ENCODE measurements at places on chromosomes 7 and 10.

DNA sequence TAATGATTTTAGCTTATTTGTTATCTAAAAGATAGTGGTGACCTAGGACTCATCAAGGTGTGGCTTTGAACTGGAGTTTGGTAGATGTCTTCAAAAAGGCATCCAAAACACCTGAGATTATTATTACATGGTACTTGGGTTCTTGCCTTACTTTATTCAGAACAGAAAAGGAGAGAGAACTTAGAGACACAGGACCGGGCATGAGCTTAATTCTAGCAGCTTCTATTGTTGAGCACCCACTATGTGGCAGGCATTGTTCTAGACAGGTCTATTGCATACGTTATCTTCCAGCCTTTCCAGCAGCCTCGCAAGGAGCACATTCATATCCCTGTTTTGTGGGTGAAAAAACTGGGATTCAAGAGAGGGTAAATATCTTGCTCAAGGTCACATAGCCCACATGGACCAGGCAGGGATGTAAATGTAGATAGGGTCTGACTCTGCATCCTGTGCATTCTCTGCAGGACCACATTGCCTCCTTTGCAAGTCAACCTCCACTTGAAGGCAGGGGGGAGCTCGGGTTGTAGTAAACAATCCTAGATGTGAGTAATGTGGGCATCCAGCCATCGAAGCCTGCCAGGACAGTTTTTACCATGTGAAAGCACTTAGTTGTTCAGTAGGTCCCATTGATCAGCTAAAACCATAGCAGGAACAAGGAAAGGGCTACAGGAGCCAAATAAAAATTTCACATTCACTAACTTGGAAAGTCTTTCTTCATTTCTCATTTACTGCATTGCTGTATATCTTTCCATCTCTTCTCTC lies 551.4 kb downstream of the LRMDA start:
- DNase-seq, result no peak

GRCh38 chr10:71351628-71352319 lies 32.7 kb downstream of the SLC29A3 start:
- DNase-seq, result no peak

DNA sequence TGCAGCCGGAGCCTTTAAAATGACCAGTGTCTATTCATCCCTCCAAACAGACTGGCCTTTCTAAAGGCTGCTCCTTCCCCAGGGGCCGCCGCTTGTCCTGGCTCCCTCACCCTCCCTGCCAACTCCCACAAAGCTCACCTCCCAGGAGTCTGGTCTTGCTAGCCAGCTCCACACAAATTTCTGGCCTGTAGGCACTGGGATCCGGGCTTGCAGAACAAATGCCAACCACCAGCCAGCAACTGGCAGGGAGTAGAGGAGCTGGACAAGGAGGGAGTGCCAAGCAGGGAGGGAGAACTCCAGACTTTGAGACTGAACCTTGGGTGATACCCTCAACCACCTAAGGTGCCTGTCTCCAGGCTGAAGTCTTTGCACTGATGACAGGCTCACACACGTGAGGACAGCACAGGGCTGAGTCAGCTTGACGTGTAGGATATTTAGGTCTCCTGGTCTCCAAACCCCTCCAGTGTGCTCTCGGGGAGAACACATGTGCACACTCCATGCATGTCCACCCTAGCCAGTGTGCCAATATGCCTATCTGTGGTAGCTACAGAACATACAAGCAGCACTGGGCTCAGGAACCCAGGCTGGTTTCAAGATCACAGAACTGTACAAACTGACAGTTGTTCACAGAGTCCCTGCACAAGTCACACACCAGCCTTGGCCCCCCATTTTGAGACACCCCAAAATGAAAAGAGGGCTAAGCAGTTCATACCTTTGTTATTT lies 6.0 kb downstream of the PAX2 start:
- no peak for DNase-seq

GRCh38 chr7:517774-518629 lies 1.6 kb downstream of the PDGFA start:
- DNase-seq, result no peak

DNA sequence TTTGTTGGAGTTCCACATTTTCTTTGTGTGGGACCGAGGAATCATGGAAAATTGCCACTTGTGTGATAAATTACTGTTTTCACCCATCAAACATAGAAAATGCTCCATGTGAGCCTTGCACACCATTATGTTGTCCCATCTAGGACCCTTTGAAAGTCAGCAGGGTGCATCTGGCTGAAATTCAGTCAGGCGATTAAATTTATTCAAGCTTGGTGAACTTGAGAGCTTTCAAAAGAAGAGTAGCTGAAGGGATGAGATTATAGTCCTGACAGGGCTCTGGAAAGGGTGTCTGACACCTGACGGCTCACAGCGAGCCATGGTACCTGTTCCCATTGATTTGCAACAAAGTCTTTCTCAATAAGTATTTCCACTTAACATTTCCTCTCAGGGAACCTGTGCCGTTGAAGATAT lies 399.7 kb upstream of the ETV1 start:
- DNase-seq, result no peak

DNA sequence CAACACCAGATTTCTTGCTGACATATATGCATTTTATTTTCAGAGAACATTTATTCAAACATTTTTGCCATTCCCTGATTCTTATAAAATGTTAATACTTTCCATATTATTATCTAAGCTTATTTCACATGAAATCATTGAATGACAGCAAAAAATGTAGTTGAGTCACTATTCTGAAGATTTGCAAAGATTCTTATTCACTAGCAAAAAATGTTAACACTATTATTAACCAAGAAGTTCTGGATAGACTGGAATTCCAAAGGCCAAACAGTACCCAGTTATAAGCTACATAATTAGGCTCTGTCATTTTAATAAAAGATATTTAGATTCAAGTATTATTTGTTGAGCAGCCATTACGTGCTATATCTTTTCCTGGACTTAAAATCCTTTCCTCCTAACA lies 4.3 kb downstream of the GSTO2 start:
- DNase-seq, result no peak

DNA sequence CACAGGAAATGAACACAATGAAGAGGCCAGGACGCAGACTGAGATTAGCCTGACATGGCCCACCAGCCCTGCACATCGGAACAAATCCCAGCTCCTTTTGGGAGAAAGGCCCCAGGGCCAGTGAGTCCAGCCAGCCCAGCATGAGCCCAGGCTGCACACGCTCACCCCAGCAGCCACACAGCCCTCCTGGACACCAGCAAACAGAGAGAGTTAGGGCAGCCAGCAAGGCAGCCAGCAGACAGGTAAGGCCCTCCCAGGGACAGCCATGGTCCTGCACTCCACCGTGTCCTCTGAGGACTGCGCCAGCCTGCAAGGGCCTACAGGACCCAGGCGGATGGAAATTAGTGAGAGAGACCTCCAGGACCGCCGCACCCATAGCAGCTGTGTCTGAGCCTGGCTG lies 8.1 kb upstream of the GRID1 start:
- DNase-seq, result no peak

DNA sequence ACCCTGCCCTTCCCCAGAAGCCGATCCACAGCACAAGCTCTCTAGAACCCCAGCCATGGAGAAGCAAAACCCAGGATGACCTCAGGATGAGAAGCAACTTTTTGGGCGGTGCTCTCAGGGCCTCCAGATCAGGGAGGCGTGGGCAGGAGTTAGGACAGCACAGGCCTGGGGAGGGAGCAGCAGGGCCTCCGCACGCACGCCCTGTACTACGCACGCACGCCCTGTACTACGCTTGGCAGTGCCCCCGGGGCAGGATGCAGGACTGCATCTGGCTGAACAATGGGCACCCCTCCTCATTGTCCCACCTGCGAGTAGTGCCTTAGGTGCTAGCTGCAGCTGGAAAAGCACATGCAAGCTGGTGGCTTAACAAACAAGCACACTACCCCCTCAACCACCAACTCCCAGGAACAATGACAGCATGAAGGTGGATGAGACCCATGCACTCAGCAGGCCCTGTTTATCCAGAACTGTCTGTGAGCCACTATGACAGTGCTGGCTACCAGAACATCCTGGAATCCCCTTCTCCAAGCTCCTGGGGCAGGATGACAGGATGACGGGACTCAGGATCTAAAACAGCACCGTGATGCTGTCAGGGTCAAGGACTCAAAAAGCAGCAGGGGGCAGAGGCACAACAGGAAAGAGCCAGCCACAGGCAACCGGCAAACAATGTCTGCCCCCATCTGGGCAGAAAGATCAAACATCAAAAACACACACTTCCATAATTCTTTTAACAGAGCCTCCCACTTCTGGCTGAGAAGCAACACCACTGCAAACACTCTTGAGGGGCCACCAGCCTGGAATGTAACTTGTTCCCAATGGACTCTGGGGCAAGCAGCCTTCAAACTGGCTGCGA lies 11.8 kb downstream of the PODXL start:
- DNase-seq, result peak; percentile 61

GRCh38 chr10:125064681-125065492 lies 95.5 kb downstream of the CTBP2 start:
- DNase-seq, result peak; percentile 68

DNA sequence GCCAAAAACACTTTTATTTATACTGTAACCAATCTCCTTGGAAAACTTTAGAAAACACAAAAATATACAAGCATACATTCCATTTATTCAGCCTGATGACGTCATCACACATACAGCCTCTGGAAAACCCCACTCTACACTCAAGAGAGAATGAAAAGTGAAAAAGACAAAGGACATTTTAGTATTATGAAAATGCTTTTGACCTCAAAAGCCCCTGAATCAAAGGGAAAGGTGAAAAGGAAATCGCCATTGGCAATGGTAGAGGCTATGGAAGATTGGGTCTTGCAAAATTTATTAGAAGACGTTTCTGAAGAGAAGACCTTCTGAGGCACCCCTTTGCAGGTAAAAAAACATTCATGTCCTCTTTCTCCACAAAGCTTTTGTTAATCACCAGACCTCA lies 82.9 kb upstream of the STRIP2 start:
- no peak for DNase-seq

GRCh38 chr7:108455998-108456677 lies at the start of gene NRCAM:
NRCAM (minus strand) TSS chr7:108456436; CDS start chr7:108240064, 216,372 bp downstream.
- peak; percentile 50 for DNase-seq

- peak; percentile 98 for DNase-seq
Observed at GRCh38 chr7:12729112-12729511, 41.7 kb downstream of the ARL4A start.

DNA sequence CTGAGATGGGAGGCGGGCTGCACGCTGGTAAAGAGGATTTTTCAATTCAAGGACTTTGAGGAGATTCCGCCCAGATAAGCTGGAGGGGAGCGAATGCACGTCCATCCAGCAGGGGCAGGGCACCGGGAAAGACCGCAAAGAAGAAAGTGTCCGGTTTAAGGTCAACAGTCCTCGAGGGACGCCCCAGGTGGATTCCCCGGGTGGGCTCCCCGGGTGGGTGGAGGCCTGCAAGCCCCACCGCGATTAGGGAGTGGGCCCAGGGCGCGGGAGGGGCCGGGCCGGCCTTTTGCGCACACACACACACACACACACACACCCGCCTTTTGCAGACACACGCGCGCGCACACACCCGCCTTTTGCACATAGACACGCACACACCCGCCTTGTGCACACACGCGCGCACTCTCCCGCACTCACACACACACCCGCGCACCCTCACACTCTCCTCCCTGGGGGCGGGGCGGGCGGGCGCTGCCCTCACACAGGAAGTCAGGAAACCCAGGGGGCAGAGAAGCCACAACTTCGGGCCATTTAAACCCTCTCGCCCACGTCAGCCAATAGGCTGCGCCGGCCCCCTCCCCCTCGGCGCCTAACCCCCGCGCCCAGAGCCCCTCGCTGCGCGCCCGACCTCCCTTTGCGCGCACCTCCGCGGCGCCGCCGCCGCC lies 615 bp downstream of the ARHGAP12 start:
- peak; percentile 71 for DNase-seq

DNA sequence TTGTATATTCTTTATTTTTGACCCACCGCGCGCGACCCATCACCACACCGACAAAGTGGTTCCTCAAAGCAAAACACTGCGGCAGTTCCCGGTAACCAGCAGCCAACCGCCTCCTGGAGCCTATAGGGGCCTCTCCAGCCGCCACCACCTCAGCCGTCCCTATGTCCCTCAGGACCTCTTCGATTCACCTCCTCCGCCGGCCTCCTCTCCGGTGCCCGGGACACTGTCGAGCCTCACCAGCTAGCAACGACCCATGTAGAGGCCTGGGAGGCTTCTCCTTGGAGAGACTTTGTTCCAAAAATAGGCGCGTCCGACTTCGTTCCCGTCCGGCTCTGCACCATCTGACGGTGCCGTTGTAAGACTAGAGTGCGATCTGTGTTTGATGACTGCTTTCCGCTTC lies 158.8 kb downstream of the HGF start:
- no peak for DNase-seq

GRCh38 chr7:139730746-139731612 lies 46.8 kb downstream of the HIPK2 start:
- peak; percentile 67 for DNase-seq

DNA sequence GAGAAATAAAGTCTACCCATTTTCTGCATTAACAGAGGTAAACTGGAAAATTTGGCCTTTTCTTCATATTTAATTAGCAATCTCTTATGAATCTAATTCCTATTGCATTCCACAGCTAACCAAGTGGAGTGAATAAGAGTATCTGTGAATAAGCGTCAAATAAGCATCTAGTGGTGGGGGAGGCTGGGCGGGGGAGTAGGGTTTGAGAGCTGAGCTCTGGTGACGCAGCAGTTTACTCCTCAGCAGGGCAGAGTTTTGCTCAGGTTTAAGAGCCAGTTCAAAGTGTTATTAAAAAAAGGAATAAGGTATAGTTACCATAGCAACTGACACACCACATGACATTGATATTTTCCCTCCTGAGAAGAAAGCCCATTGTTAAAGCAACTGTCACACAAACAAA lies 1346.8 kb upstream of the CELF2 start:
- no peak for DNase-seq

DNA sequence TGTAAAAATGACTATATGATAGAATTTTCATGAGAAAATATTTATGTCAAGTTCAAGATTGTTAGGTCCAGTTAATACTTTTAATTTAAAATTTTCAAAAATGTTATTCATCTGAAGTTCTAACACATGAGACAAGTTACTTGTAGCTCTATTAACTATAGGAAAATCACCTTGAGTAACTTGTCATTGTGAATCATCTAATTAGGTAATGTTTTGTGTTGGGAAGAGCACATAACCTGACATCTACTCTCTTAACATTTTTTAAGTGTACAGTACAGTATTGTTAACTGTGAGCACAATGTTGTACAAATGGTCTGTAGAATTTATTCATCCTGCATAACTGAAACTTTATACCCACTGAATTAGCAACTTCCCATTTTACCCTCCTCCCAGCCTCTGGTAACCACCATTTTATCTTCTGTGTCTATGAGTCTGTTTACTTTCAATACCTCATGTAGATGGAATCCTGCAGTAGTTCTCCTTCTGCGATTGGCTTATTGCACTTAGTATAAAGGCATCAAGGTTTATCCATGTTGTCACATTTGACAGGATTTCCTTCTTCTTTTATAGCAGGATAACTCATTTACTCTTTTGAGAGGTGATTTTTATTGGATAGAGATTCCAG lies 54.6 kb downstream of the ARL4A start:
- DNase-seq, result no peak

DNA sequence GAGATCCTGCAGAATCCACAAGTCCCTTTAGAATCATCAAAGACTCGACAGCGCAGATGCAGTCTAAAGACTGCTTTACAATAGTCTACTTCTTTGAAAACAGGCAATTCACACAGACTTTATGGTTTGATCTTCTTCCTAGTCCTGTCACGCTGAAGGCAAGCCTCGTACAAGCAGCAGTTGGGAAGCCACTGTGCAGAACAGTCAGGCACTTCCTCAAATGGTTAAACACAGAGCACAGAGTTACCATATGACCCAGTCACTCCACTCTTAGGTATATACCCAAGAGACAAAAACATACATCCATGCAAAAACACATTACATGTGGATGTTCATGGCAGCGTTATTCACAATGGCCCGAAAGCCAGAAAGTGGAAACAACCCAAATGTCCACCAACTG lies 41.4 kb downstream of the LRRC20 start:
- peak; percentile 43 for DNase-seq

All from hematopoietic multipotent progenitor cell treated with erythropoietin and hydrocortisone succinate and interleukin-3 and kit ligand, for 6 days (in vitro differentiated cells).